Activated T-cell treated with anti-CD3 and anti-CD28 coated beads for 1 hour (primary cell): ENCODE measurements at places on chromosomes 16 and 17.

- DNase-seq = no peak
Measured at GRCh38 chr16:3101018-3101840, 2.1 kb upstream of the ZSCAN10 start.

GRCh38 chr17:3030096-3030495 is 33.3 kb downstream of the OR1D5 start:
- DNase-seq = no peak

DNA sequence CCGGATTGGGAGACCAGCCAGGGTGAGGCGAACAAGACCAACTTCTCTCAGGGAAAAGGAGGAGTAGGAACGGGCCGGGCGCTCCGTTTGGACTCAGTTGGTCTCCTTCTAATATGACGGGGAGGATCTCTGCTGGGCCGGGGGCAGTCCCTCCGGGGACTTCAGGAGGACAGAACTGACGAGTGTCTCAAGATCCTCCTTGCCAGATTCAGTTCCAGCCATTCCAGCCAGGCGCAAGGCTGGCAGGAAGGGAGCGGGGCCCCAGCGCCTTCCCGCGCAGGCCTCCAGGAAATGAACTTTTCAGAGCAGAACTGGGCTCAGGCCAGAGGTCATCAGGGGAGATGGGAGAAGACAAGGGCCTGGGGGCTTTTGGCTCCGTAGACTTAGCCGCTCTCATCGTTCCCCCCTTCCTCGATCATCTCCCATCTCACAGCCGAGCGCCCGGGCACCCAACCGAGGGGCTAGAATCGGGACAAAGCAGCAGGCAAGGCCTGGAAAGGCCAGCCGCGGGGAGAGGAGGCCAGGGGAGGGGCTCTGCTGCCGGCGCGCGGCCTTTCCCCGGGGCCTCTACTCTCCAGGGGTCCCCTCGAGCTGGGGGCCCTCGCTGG is 1.6 kb downstream of the ZNF423 start:
- no peak for DNase-seq

DNA sequence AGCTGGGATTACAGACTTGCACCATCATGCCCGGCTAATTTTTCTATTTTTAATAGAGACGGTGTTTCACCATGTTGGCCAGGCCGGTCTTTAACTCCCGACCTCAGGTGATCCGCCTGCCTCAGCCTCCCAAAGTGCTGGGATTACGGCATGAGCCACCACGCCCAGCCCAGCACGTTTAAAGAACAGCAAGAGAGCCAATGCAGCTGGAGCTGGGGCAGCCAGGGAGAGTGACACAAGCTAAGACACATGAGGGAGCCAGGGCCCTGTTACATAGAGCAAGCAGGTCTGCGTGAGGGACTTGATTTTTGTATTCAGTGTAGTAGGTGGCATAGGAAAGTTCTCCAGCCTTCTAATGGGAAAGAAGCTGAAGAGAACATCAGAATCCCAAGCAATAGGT is 21.7 kb upstream of the GOSR2 start:
- no peak for DNase-seq

- no peak for DNase-seq
Measured at GRCh38 chr17:63356337-63356757, 89.8 kb downstream of the CYB561 start.
